Esophagus squamous epithelium (tissue), 5 donors: ENCODE measurements at places on chromosomes 7 and 10.

DNA sequence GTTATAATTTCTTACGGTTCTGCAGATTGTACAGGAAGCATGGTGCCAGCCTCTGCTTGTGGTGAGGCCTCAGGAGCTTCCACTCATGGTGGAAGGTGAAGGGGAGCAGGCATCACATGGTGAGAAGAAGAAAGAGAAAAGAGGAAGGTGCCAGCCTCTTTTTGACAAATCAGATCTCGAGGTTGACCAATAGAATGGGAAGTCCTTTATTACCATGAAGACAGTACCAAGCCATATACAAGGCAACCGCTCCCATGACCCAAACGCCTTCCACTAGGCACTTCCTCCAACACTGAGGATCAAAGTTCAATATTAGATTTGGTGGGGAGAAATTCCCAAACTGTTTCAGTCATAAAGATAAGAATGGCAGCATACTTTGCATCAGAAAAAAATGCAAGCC lies 502.8 kb downstream of the GLRX3 start:
- no peak overlapping the region for H3K27ac ChIP-seq
- no peak for DNase-seq
- H3K27me3 ChIP-seq: peaks cover 5% of the 10 kb centered on the region
- no peaks in the 10 kb centered on the region for H3K4me1 ChIP-seq
- H3K4me3 ChIP-seq: no peak overlapping the region
- no peaks in the 10 kb centered on the region for H3K36me3 ChIP-seq

DNA sequence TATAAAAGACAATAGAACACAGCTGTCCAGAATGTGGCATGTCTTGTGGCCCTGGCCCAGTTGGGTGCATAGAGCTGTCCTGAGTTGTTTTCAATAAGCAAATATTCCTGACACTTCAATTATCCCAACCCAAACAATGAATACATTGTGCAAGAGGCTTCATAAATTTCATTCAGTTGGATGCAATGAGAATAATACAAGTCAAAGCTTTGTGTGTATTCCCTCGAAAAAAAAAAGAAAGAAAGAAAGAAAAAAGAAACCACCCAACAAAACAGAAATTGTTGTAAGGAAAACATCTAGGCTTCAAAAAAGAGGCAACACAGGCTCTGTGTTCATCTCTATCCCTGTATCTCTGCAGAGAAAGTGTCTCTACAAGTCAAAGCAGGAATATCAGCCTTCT lies 138.7 kb upstream of the ADO start:
- no peaks in the 10 kb centered on the region for H3K27me3 ChIP-seq
- H3K4me3 ChIP-seq: no peak overlapping the region
- no peaks in the 10 kb centered on the region for H3K4me1 ChIP-seq
- no peak overlapping the region for H3K27ac ChIP-seq

- H3K27me3 ChIP-seq: no peaks in the 10 kb centered on the region
- H3K36me3 ChIP-seq: no peaks in the 10 kb centered on the region
- no peak for DNase-seq
- H3K27ac ChIP-seq: no peak overlapping the region
- no peaks in the 10 kb centered on the region for H3K4me1 ChIP-seq
- H3K4me3 ChIP-seq: no peak overlapping the region
Measured at GRCh38 chr7:150390205-150390604, 11.1 kb downstream of the ZNF775 start.

DNA sequence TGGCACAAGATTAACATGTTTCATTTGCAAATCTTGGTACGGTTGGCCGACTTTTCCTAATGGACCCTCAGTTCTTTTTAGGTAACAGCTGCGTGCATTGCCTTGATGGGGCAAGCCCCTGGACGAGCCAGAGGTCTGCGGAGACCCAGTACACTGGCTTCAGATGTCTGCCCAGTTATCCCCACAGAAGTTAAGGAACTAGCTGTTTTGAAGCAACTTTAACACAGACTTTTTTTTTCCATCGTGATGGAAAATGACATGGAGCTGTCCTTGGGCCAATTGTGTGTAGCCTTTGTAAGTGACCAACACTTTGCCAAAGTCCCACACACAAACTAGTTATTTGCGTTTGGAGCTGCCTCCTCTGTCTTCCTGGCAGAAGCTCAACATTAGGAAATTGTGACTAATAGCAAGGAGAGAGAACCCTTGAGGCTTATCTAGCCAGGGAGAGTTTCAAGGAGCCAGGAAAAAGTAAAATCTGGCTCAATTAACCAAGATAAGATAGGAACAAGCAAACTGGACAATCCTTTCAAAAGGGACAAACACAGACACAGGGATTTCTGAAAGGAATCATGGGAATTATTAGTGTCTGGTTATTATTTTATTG lies 99.6 kb upstream of the BMPER start:
- H3K27ac ChIP-seq: no peak overlapping the region
- peaks cover 11% of the 10 kb centered on the region for H3K4me1 ChIP-seq
- H3K27me3 ChIP-seq: no peaks in the 10 kb centered on the region
- DNase-seq: no peak
- H3K36me3 ChIP-seq: no peaks in the 10 kb centered on the region

DNA sequence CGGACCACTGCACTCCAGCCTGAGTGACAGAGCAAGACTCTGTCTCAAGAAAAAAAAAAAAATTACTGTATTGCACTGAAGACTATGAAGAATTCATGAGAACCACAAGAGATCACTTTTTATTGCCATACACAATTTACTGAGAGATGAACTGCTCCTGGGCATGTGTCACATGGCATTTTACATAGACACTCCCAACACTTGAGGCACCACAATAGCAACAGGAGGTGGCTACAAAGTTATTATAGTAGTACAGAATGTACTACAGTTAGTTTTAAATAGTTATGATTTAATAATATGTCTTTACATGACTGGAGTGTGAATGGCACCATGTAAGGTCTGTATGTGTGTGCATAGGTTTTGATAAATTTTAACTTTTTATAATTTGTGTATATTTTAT lies 70.6 kb downstream of the KMT2E start:
- H3K27ac ChIP-seq: no peak overlapping the region
- H3K27me3 ChIP-seq: no peaks in the 10 kb centered on the region
- peaks cover 34% of the 10 kb centered on the region for H3K36me3 ChIP-seq
- no peak overlapping the region for H3K4me3 ChIP-seq
- H3K4me1 ChIP-seq: no peaks in the 10 kb centered on the region

DNA sequence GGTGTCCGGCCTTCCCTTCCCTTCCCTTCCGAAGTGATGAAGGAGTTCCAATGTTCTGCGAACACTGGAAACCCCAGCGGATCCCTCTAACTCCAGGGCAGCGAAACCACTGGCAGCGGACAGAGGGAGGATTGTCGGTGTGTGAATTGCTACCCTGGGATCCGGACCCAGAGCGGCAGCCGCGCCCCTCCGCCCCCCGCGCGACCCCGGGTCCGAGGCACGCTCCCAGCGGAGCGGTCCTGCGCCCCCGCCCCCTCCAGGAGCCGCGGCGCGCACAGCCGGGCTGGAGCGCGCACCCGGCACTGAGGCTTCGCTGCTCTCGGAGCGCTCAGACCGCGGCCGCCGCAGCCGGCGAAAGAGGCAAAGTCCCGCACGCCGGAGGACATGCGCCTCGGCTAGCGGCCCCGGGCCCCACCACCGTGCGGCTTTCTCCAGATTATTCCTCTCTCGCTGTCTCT lies at the start of gene PTPRZ1:
Gene PTPRZ1, plus strand, starts transcription at position 331 of the 458 bp plus-strand sequence. CDS start 339 bp downstream, outside the sequence.
- H3K4me3 ChIP-seq: peak within 1 kb of the TSS; percentile 61
- H3K4me1 ChIP-seq: no peaks in the 10 kb centered on the region
- H3K27ac ChIP-seq: peak within 1 kb of the TSS; percentile 84

DNA sequence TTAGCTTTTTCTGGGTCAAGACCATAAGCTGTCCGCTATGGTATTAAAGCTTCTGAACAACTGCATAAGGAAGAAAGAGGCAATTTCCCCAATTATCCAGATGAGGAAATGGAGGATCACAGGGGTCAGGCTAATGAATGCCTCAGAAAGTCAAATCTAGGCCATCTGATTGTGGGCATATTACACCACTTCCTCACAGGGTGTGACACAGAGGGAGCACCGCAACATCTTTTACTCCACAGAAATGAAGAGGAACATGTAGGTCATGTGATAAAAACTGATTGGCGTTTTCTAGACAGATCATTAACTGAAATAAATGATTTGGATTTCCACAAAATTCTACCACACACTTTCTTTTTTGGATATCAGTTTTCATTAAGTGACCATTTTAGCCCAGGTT lies 384.4 kb downstream of the PARD3 start:
- H3K4me1 ChIP-seq: peaks cover 10% of the 10 kb centered on the region
- H3K4me3 ChIP-seq: no peak overlapping the region
- no peak overlapping the region for H3K27ac ChIP-seq
- DNase-seq: no peak
- no peaks in the 10 kb centered on the region for H3K27me3 ChIP-seq

DNA sequence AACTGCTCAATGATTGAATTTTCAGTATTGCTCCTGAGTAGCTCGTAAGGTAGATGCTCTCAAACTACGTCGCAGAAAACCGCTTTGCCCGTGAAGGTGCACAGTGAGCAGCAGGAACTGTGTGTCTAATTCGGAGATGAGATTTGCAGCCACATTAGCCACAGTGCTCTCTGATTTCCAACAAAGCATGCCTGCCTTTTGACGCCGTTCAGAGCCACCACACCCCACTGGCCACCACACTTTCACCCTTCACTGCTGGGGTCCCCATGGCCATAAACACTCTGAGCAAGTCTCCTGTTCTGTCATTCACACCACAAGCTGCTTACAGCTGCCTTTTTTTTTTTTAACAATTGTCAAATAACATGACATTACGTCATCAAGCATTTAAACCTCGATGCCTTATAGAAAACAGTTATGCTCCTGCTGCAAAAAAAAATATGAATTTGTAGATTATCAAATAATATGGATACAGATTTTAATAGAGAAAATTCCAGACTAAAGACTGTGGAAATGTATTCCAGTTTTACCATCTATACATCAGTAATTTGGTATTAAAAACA lies 578.8 kb upstream of the PFKP start:
- H3K27me3 ChIP-seq: no peaks in the 10 kb centered on the region
- no peaks in the 10 kb centered on the region for H3K36me3 ChIP-seq
- no peak overlapping the region for H3K4me3 ChIP-seq
- no peak for DNase-seq
- H3K27ac ChIP-seq: no peak overlapping the region

GRCh38 chr10:31083765-31084184 lies 52.1 kb upstream of the ZNF438 start:
- no peaks in the 10 kb centered on the region for H3K4me1 ChIP-seq
- no peaks in the 10 kb centered on the region for H3K36me3 ChIP-seq
- no peak for DNase-seq
- H3K27ac ChIP-seq: no peak overlapping the region

DNA sequence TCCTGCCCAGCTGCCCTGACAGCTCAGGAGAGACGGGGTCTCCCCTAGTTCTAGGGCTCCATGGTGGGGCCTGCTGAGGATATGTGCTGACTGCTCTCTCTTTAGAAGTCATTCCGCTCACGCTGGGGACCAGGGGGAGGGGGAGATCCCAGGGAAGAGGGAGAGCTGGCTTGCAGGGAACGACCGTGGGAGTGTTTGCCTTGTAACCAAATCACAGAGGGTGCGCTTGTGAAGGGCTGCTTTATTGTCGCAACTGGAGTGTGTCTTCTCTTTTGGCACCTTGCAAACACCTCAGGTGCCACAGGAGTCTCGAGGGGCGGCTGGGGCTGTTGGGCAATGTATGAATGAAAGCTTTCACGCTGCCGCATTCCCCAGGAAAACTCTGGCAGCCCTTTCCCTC lies 531.3 kb upstream of the MKI67 start:
- no peak overlapping the region for H3K27ac ChIP-seq
- H3K4me3 ChIP-seq: no peak overlapping the region
- H3K4me1 ChIP-seq: no peaks in the 10 kb centered on the region
- H3K27me3 ChIP-seq: no peaks in the 10 kb centered on the region
- no peaks in the 10 kb centered on the region for H3K36me3 ChIP-seq

DNA sequence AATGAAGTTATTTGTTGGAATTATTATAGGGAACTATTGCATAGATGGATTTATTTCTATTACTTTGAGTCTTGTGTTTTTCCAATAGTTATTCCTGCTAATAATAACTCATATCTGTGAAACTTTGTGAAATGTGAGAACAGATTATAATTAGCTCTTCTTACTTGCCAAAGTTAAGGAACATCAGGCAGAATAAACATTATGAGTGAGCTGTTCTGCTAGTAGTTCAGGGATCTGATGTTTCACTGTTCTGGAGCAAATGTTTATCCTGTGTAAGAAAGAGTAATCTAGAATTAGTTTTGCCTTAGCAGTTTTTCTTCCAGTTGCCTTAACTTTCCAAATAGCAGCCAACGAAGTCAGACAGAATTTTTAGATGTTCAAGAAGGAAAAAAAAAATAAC lies 245.2 kb upstream of the PLXDC2 start:
- H3K27ac ChIP-seq: no peak overlapping the region
- H3K4me1 ChIP-seq: no peaks in the 10 kb centered on the region
- no peak for DNase-seq
- no peak overlapping the region for H3K4me3 ChIP-seq
- H3K36me3 ChIP-seq: no peaks in the 10 kb centered on the region

GRCh38 chr10:88379575-88379974 lies 203.5 kb downstream of the RNLS start:
- H3K4me3 ChIP-seq: no peak overlapping the region
- no peak overlapping the region for H3K27ac ChIP-seq
- H3K27me3 ChIP-seq: no peaks in the 10 kb centered on the region
- no peaks in the 10 kb centered on the region for H3K36me3 ChIP-seq

DNA sequence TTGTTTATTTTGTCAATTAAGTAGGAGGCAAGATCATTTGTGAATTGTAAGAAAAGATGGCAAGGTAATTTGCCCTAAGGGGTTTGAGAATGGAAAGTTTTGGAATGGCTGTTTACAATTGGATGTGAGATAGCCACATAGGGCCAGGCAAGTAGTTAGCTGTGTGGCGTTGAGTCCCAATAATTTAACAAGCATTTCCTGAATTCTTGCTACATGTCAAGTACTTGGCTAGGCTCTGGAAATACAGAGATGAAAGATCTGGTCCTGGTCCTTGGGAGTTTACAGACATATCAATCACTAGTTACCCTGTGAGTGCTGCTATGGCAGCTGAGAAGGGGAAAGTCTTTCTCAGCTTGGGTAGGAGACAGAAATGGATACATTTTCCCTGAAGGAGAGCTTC lies 401.6 kb downstream of the SUGCT start:
- no peaks in the 10 kb centered on the region for H3K36me3 ChIP-seq
- no peak for DNase-seq
- H3K27me3 ChIP-seq: no peaks in the 10 kb centered on the region

- no peaks in the 10 kb centered on the region for H3K27me3 ChIP-seq
- no peak for DNase-seq
- no peaks in the 10 kb centered on the region for H3K4me1 ChIP-seq
- no peaks in the 10 kb centered on the region for H3K36me3 ChIP-seq
- H3K4me3 ChIP-seq: no peak overlapping the region
Measured at GRCh38 chr10:129845111-129845753, 118.8 kb downstream of the EBF3 start.

GRCh38 chr7:94433224-94433623 lies 38.5 kb downstream of the COL1A2 start:
- no peak for DNase-seq
- no peak overlapping the region for H3K27ac ChIP-seq
- H3K4me1 ChIP-seq: no peaks in the 10 kb centered on the region
- no peak overlapping the region for H3K4me3 ChIP-seq
- no peaks in the 10 kb centered on the region for H3K36me3 ChIP-seq
